ENCODE measurements at places on chromosomes 3 and 15. TPM values are rescaled to one million over a fixed set of nuclear protein-coding genes. Genes with fewer than 3 reads are reported as not detected.

Gene SYNPR
- total RNA-seq, result not detected

Gene PDCD7
- total RNA-seq, result 29.6 TPM

Gene SLC22A14
- 0.13 TPM for total RNA-seq

Gene TMEM45A
- 20.6 TPM for total RNA-seq

Gene SPSB4
- total RNA-seq, result 0.36 TPM

Gene ST6GAL1
- total RNA-seq, result 62.6 TPM

Gene NOX5
- 0.45 TPM for total RNA-seq

Gene SLMAP
- total RNA-seq, result 111 TPM

Gene IGSF11
- 19.8 TPM for total RNA-seq

Gene AP4E1
- 11.9 TPM for total RNA-seq

Gene CLDN1
- total RNA-seq, result 130 TPM

Gene FGF12
- 3.2 TPM for total RNA-seq

Gene CHAC1
- total RNA-seq, result 0.58 TPM

Gene CCR1
- total RNA-seq, result 16.5 TPM

Gene MST1R
- 2.7 TPM for total RNA-seq

Gene ITIH3
- 22.0 TPM for total RNA-seq

Gene RTP1
- not detected for total RNA-seq

Gene EPHB3
- total RNA-seq, result 15.2 TPM

Gene SYNM
- total RNA-seq, result 33.7 TPM

Gene TPRG1
- total RNA-seq, result 12.7 TPM

Gene AVEN
- total RNA-seq, result 11.4 TPM

Gene MYLK
- 51.1 TPM for total RNA-seq

Measured in sciatic nerve (tissue), 2 donors.